ENCODE measurements at places on chromosomes 12 and 14.

- no peak for DNase-seq
Measured at GRCh38 chr12:108392284-108392683, 53.2 kb upstream of the CMKLR1 start.

DNA sequence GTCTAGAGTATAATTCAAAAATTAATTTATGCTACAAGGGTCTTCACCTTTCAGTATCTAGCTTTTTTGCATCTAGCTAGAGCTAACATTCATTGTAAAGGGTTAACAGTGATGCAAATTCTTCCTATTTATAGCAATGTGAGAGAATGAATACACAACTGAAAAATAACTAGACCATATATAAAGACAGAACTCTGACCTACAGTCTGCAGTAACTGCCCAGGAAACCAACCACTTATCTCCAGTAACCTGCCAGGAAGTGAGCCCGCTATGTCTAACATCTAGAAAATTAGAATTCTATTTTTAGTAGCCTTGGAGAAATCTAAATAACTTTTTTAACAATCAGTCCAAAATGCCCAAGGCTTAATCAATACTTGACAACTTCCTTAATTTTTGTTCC is 1021.9 kb downstream of the LRFN5 start:
- no peak for DNase-seq

GRCh38 chr12:42442311-42442759 is 116.4 kb downstream of the PPHLN1 start:
- no peak for DNase-seq

- DNase-seq, result no peak
Measured at GRCh38 chr14:99121319-99121875, 150.6 kb downstream of the BCL11B start.

DNA sequence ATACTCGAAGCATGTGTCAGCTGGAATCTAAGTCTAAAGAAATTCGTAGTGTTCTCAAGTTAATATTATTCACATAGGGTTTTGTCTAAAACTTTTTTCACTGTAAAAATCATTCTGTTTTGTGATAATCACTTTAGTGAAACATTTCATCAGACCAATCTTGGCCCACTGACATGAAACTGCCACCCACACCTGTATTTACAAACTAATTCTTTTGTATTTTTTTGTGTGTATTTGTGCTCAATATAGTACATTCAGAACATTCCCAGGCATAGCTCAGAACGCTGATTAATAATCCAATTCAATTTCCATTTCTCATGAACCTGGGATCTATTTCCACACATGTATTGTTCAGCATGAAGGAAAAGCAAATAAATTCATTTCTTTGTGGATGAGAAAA is 191.7 kb downstream of the RASSF9 start:
- DNase-seq, result no peak

- no peak for DNase-seq
Measured at GRCh38 chr12:48388460-48388859, 37.7 kb upstream of the ZNF641 start.

DNA sequence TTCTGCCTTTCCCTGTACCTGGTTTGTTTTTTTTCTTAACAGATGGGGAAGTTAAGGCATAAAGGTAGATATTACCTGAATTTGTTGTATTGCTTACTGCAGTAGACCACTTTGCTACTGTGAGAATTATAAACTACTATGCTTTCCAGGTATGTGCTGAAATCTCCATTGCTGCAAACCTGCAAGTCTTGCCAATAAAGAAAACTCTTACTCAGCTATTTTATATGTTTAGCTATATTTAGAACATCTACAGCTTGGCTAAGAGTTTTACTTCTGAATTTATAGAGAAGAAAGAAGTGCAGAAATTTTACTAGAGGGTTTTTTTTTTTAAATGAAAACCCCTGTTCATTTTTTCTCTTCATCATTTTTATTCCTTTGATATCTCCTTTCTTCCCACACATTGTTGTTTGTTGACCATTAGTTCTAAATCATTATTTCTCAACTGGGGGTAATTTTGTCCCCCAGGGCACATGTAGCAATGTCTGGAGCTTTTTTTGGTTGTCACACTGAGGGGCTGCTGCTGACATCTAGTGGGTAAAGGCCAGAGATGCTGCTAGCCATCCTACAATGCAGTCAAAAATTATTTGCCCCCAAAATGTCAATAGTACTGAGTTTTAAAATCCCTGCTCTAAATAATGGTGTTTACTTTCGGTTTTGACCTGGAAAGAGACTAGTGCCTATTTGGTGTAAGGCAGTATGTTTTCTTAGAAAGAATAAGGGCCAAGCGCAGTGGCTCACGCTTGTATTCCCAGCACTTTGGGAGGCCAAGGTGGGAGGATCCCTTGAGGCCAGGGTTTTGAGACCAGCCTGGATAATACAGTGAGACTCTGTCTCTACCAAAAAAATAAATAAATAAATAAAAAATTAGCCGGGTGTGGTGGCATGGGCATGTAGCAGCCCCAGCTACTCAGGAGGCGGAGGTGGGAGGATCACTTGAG is 48.6 kb downstream of the PCNX1 start:
- no peak for DNase-seq

DNA sequence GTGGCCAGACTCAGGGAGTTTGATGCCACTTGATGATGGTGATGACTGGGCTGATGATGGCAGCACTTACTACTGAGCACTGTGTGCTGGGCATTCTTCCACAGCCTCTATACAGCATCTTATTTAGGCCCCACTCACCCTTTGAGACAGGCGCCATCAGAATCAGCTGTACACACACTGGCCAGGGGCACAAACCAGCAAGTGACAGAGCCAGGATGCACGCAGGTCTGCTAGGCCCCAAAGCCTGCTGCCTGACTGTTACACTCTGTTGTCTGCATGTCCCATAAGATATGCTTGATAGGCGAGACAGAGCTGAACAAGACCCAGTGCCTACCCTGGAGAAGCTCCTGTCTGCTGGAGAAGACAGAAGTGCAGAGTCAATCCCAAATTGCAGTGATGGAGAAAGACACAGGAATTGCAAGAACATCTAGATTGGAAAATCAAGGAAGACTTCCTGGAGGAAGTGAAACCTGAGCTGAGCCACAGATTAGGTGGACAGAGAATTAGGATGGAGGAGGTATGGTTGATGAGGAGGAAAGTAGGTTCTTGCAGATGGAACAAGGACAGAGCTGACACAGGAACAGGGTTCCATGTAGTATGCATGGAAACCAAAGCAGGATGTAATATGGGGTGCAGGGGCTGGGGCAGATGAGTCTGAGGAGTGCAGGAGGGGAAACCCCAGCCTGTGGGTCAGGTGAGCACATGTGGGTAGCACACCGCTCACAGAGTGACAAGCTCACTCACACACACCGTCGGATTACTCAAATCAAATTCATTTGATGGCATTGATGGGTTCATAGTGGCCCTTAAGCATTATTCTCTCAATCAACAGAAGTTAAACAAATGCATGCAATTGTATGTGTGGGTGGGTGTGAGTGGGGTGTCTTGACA is 117.3 kb downstream of the BEGAIN start:
- no peak for DNase-seq
